ENCODE measurements at places on chromosomes 13 and 19.

GRCh38 chr13:110714797-110715394 lies 1.4 kb downstream of the ING1 start:
- no peak for DNase-seq

DNA sequence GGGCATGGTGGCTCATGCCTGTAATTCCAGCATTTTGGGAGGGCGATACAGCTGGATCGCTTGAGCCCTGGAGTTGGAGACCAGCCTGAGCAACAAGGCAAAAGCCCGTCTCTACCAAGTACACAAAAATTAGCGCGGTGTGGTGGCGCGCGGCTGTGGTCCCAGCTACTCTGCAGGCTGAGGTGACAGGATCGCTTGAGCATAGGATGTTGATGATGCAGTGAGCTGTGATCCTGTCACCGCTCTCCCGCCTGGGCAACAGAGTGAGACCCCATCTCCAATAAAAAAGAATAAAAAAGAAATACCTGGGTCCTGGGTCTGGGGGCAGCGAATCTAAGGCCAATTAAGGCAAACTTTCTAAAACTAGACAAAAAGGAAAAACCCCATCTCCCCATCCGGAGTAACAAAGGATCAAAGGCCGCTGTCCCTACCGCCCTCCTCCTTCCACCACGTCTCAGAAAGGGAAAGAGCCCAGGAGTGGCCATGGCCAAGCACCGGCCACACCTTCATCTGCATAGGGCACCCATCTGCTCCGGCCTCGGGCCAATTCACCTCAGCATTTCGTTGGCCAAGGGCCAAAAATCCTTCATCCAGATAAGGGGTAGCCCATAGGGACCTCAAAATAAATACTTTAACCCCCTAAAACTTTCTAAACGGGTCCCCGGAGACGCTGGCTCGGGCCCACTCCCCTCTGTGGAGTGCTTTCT lies 851 bp downstream of the ZNF320 start:
- DNase-seq: no peak

DNA sequence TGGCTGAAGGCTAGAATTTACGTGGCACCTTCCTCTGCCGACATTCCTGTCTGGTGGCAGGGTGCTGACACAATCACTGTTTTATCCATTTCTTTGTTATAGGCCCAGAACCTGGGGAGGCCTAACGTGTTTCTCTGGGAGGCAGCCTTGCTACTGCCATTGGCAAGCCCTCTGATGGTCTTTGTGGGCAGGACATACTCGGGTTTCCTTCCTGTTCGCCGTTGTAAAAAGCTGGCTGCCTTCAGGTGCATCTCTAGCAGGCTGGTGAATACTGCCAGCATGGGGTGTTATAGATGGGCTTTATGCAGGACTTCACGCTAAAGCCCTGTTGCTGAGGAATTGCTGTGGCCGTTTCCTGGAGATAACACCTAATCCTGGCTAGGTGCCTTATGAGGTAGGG lies 28.1 kb downstream of the B3GLCT start:
- no peak for DNase-seq

GRCh38 chr19:32176591-32176990 lies 168.8 kb upstream of the ZNF507 start:
- no peak for DNase-seq

DNA sequence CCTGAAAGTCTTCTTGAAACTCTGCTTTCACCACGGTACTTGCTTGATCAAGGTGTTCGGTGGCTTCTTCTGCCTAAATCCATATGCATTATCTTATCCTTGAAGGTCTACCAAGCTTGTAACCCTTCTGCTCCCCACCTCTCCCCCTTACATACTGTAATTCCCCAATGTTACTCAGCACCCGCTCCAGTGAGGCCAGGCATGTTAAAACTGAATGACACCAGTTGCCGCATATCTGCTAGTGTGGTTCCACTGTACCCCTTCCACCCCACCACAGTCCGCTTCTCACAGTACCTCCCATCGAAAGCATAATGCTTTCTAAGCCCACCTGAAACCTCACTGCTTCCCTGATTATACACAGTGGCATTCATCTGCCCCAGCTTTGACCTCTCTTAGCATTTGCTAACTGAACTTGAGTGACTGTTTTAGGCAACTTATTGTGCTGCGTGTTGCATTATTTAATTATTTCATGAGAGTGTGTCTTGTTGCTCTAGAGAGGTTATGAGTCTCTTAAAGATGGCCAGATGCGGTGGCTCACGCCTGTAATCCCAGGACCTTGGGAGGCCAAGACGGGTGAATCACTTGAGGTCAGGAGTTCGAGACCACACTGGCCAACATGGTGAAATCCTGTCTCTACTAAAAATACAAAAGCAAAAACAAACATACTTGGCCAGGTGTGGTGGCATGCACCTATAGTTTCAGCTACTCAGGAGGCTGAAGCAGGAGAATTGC lies 87.6 kb upstream of the MBNL2 start:
- no peak for DNase-seq

DNA sequence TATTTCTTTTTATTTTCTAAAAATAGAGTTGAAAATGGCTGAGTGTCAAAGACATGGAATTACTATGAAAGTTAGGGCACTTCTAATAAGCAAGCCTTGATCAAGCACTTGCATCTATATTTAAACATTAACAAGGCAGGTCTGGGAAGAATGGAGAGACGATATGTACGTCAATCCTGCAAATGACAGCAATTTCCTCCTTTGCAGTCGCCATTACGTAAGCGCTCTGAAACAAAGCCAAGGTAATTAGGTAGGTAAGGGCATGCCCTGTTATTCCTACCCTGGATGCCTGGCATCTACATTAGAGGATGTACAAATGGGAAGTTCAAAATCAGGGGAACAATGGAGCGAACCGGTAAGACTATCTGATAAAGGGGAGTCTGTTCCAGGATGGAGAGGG lies 664.0 kb upstream of the ARGLU1 start:
- DNase-seq: no peak

DNA sequence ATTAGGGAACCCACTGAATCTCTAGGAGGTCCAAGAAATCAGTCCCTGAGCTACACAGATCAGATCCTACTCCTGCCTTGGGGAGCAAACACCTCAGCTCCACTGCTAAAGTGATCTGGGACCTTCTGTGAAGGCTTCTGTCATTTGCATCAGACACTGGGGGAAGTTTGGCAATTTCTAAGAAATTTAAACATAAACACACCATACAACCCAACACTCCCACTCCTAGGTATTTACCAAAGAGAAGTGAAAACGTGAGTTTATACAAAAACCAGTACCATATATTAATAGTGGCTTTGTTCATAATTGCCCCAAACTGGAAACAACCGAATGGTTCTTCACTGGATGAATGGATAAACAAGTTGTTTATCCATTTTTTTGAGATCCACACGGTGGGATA lies 7.3 kb upstream of the TYROBP start:
- DNase-seq: no peak

GRCh38 chr13:59631271-59631670 lies 532.5 kb downstream of the DIAPH3 start:
- no peak for DNase-seq

- no peak for DNase-seq
These were observed 145.2 kb downstream of the DIAPH3 start for GRCh38 chr13:60018536-60018935.

- no peak for DNase-seq
These were observed 187.0 kb downstream of the MYO16 start for GRCh38 chr13:108816375-108816774.

All from activated CD4-positive, alpha-beta T cell treated with anti-CD3 and anti-CD28 coated beads, Interleukin-2, Interleukin-4, amounts not matched to agents 100 ng/mL and 50 ng/mL, durations not matched to agents 16 hours and 8 hours (primary cell).